ENCODE measurements at places on chromosomes 2 and 18.

DNA sequence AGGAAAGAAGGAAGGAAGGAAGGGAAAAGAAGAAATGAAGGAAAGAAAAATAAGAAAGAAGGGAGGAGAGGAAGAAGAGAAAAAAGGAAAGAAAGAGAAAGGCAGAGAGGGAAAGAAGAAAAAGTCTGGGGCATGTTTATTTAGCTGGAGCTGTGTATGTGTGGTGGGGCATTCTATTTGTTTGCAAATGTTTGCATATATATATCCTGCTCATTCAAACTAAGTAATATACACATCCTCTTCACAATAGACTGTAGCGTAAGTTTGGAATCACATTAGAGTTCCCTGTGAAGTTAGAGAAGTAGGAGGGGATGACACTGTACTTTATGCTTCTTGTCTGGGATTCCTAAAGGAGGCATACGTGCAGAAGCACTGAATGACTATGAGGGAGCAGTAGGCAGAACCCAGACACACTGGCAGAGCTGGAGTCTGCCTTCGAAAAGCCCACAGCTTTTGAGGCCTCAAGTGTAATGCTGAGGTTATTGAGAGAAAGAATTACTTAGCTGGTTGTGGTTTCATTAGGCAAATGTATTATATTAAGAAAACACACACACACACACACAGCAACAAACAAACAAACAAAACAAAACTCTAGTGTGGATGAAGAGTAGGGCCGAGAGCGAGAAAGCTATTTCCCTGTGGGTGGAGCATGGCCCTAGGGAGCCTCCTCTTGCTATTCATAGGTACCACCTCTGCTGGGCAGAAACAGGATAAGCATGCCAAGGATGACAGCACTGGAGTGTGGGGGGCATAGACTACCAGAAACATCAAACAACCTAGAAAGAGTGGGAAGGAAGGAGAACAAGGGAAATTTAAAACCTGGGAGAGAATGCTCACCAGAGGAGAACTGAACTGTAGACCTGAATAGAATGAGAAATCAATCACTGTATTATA, 905.1 kb upstream of the NXPH2 start:
- no peak for DNase-seq

DNA sequence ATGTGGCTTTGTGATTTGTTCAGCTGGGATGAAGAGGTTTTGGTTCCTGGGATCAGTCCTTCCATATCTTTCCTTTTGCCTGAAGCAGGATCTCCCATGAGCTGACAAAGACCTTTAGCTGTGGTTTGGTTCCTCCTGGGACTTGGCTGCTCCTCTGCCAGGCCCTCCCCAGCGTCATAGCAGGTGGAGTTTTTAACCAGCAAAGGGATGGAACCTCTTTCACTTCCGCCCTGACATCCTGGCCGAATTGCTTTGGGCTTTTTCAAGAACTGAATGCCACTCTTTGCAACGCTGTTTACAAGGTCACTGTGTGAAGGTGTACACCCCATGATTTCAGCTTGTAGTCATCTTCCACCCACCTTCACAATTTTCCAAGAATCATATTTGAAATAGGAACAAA, 390 bp downstream of the PCARE start:
- DNase-seq, result no peak

DNA sequence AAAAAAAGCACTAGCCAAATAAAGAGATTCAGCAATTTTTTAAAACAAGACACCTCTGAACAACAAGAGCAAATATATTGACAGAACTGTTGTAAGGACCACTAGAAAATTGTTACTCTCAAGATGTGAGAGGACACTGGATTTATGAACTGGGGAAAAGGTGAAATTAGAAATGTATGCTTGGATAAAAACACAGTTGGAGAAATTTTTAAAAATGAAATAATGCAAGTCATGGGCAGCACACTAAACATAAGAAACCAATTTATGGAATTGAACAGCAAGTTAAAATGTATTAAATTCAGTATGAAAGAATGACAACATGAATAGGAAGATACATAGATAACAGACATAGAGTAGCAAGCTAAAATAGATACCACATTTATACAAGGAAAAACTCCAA, 377.4 kb downstream of the LRRTM4 start:
- no peak for DNase-seq

GRCh38 chr2:197011801-197012641, 85.5 kb upstream of the PGAP1 start:
- DNase-seq, result no peak

DNA sequence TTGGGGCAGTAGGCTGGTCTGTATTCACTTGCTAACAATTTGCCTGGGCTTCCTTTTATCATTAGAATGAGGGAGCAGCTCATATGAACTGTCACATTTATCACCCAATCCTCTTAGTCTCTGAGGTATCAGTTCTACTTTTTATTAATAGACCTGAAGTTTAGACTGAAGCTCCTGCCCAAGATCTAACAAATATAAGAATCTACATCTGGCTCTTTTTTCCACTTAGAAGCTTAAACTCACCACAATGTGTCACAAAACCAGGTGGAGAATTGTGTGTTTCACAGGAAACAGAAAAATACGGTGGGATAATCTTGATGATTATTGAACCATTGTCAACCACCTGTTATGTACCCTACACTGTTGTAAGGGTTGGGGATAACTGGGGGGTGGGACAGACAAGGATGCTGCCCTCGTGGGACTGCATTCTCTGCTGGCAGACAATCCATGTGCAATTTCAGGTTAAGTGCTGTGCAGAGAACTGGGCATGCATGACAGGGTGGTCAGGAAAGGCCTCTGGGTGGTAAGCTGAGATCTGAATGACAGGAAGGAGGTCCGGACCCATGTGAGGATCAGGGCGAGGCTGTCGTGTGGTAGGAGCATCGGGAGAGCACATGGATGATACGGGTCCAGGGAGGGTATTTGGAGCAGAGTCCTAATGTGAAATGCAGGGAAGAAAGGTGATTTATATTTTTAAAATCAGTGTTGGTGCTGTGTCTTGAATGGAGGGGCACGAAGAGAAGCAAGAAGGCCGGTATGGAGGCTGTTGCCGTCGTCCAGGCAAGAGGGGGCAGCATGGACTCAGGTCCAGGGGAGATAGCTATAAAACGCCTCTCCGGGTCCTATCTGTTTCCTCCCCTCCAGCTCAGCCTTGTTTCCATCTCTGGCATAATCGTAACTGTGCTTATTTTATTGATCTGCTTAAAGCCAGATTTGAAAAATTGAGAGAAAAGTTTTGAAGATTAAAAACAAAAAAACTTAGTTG, 17.6 kb downstream of the MYL12B start:
- DNase-seq, result no peak

GRCh38 chr2:69618362-69618761, 25.2 kb downstream of the AAK1 start:
- DNase-seq, result no peak

- no peak for DNase-seq
Observed at GRCh38 chr2:204112084-204112770, 175.7 kb downstream of the ICOS start.

GRCh38 chr2:64201151-64201550, 56.9 kb upstream of the PELI1 start:
- no peak for DNase-seq

DNA sequence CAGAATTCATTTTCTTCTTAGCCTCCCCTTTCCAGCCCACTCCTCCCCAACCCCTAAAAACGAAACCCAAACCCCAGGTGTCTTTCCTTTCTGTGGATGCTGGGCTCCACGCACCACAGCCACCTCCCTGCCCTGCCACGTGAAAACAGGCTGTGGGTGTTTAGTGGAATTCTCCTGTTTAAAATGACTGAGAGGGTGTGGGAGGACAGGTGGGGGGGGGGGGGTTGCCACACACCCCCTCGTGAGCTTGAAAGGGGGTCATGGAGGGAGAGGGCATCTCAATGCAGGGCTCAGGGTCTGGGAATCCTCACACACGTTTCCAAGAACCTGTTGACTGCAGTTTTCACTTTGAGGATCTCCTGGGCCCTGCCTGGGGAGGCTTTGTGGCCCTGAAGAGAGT, 110.3 kb downstream of the FAM210A start:
- DNase-seq, result no peak

DNA sequence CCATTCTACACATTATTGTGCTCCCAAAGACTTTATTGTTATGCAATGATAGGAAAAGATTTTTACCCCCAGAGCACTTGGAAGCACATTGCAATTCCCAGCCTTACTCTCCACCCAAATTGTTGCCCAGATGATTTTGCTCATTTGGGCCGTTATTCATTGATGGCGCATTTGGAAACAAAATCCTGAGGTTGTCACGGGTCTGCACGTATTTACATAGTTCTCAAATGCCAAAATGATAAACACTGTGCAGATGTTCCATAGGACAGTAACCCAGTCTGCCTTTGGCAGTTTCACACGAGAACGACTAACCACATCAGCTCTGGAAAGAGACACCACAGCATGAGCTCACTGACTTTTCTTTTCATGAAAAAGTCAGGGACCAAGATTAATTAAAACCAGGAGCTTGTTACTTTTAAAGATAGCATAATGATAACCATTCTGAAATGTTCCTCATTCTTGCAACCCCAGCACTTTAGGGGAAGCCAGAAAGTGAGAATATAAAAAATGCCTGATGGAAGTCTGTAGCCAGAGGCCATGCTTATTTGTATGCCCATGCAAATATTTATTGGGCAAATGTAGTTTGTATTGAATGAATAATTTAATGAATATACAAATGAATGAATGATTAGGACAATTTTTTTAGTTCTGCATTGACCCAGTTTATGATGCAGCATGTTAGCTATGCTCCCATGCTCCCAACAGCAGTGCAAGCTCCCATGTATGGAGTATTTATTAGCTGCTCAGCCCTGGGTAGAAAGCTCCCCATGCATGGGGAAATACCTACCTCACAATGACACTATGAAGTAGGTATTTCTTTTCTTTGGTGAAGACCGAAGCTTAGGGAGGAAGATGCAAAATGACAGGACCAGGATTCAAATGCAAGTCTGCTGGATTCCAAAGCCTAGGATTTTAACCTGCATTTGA, 84.6 kb downstream of the MAIP1 start:
- no peak for DNase-seq

DNA sequence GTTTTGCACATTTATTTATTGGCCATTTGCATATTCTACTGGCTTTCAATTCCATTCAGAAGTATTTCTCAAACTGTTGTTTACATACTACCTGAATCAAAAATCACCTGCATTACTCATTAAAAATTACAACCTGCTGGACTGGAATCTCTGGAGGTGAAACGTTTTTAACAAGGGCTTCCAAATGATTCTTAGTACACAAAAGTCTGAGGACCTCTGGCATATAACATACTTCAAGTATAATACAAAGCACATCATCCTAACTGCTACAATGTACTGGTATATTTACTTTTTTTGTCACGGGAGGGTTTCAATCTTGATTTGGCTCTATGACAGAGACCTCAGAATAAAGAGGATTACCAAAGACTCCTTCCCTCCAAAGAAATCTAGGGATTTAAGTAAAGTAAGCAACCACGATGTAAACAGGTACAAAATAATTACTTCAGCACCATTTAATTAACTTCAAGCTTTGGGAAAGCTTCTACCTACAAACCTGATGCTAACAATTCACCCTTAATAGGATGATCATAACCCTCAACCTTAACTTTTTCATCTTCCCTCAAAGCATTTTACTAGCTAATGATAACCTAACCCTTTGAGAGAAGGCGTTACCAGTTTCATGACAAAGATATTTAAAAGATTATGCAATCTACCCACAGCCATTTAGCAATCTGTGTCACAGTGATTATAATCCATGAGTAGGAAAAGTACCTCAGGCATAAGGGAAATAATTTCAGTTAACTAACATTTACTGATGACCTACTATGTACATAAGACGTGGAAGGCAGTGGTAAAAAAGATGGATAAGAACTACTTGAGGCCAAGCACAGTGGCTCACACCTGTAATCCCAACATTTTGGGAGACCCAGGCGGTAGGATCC, 24.7 kb downstream of the ATAD2B start:
- DNase-seq, result no peak

DNA sequence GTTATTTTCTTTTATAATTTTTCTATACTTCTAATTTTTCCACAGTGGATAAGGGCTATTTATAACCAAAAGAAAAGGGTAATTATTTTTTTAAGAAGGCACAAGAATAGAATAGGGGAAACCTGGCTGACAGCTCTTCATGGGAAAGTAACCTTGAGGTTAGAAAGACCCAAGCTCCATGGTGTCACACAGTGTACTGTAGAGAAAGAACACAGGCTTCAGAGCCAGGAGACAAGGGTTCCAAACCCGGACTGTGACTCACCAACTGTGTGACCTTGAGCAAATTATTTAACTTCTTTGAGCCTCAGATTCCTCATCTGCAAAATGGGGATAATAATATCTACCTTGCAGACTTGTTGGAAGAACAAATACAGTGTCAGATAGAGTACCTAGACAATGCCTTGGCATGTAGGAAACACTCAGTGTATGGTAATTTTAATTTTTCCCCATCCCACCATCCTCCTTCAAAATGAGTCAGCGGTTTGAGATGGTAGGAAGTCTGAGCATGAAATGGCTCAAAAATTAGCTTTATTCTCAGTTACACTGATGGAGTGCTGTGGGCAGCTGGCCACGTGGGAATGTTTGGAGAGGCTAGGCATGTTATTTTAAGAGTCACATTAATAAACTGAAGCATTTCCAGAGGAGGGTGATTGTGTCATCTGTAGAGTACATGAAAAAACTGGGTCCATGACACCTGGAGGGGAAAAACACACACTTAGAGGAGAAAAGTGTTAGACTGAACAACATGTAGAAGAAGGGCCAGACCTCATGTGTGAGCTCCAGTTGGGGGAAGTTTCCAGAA, 36.7 kb downstream of the TMEM37 start:
- no peak for DNase-seq

GRCh38 chr2:238916875-238917590, 69.1 kb downstream of the TWIST2 start:
- DNase-seq, result peak; percentile 23

- no peak for DNase-seq
Observed at GRCh38 chr2:144718376-144718775, 198.5 kb upstream of the ZEB2 start.

DNA sequence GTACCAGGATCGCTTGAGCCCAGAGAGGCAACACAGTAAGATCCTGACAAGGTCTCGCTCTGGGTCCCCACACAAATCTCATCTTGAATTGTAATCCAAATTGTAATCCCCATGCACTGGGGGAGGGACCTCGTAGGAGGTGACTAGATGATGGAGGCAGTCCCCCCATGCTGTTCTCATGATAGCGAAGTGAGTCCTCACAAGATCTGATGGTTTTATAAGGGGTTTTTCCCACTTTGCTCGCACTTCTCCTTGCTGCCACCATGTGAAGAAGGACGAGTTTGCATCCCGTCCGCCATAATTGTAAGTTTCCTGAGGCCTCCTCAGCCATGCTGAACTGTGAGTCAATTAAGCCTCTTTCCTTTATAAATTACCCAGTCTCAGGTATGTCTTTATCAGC, 46.0 kb upstream of the SERTAD2 start:
- no peak for DNase-seq

All from H54 (cell line).